ENCODE measurements at places on chromosomes 2 and 18.

- no peak for DNase-seq
Measured at GRCh38 chr2:78540255-78540654, 485.2 kb upstream of the REG3G start.

- DNase-seq: no peak
Measured at GRCh38 chr2:19228715-19229114, 129.7 kb downstream of the OSR1 start.

DNA sequence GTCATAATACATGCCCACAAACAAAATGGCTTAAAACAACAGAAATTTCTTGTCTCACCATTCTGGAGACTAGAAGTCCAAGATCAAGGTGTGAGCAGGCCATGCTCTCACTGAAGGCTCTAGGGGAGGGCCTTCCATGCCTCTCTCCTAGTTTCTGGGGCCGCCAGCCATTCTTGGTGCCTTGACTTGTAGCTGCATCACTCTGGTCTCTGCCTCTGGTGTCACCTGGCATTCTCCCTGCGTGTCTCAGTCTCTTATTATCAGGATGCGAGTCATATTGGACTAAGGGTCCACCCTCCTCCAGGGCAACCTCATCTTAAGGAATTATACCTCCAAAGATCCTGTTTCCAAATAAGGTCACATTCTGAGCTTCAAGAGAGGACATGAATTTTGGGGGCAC is 76.1 kb downstream of the KCNF1 start:
- DNase-seq: no peak

DNA sequence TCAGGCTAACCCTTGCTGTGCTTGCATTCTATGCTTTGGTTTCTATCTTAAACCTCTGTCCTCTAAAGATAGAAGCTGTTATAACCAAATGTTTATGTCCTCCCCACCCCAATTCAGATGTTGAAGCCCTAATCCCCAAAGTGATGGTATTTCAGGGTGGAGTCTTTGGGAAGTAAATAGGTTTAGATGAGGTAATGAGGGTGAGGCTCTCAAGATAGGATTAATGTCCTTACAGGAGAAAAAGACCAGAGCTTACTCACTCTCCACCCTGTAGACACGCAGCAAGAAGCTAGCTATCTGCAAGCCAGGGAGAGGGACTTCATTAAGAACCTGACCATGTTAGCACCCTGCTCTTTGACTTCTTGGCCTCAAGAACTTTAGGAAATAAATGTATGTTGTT is 362.5 kb downstream of the ERBB4 start:
- no peak for DNase-seq

DNA sequence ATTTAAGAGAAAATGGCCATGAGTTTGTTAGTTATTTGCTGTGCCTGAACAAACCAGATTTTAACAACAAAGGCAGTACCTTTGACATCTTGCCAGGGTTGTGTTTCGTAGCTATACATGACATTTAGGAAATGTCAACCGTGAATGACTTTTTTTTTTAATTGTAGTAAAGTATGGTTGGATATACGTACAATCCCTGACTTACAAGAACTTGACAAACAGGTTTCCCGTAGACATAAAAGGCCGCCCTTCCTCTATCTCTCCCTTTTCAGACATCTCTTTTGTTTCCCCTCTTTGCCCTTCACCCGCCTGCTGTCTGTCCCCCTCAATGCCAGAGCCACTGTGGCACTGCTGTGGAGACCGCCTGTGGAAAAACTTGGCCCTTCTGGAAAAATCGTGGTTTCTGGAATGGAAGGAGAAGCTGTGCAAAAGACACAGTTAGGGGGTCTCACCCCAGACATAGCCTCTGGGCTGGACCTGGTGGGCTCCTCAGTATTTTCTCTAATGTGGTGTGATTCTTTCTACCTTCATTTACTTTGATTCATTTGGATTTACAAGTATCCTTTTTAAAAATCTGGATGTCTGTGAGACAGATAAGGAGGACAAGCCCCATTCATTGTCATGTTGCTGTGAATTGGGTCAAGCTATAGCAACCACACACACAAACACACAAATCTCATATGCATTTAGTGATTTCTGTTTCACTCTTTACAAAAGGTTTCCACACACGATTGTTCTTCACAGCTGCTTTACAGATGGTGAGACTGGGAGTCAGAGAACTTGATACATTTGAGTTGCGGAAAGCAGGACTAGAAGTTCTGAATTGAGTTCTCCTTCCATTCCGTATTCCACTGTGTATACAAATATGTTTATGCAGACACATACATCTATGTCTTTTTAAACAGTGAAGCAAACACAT is 48.6 kb downstream of the SPATS2L start:
- no peak for DNase-seq

DNA sequence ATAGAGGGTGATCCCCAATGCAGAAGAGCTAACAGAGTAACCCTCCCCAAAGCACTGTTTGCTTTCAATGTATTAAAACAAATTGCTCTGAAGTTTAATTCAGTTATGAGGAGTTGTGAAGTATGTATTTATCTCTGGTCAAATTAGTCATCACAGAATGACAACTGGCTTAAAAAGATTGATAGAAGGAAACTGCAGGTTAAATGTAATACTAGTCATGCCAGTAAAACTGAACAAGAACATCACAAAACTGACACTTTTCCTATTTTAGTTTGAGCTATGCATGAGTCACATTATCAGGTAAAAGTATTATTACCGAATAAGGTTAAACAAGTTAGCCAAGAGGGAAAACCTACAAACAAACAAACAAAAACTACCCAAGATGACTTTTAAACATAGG is 99.0 kb upstream of the ACVR1C start:
- DNase-seq: no peak

DNA sequence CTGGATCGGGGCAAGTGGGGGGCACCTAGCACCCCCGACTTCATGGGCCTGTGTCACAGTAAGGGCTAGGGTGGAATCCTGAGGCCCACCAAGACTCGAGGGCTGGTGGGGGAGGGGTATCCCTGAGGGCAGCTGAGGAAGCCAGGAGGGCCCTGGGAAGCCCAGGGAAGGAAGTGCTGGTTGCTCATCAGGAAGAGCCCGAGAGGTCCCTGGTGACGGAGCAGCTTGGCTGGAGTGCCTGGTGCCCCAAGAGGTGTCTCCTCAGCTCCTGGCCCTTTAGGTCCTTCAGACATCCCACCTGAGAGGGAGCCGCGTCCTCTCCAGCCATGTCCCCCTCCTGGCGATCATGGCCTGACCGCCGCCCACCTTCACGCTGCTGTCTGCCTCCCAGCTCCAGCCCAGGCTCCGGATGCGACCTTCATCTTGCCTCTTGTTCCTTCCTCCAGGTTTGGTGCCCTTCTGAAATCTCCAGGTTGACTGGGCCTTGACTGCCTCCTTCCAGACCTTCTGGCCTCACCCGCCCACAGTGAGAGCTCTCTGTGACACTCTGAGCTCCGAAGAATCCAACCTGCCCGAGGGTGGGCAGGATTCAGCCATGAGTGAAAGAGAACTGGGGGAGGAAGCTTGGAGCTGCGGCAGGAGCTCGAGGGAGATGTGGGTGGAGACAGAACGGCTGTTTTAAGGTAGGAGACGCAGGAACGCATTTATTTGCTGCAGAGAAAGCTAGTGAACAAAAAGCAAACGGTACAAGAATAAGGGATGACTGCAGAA is 42.7 kb upstream of the SEMA4C start:
- DNase-seq: no peak

- DNase-seq: no peak
Measured at GRCh38 chr2:234954551-234954992, 2.8 kb downstream of the SH3BP4 start.

DNA sequence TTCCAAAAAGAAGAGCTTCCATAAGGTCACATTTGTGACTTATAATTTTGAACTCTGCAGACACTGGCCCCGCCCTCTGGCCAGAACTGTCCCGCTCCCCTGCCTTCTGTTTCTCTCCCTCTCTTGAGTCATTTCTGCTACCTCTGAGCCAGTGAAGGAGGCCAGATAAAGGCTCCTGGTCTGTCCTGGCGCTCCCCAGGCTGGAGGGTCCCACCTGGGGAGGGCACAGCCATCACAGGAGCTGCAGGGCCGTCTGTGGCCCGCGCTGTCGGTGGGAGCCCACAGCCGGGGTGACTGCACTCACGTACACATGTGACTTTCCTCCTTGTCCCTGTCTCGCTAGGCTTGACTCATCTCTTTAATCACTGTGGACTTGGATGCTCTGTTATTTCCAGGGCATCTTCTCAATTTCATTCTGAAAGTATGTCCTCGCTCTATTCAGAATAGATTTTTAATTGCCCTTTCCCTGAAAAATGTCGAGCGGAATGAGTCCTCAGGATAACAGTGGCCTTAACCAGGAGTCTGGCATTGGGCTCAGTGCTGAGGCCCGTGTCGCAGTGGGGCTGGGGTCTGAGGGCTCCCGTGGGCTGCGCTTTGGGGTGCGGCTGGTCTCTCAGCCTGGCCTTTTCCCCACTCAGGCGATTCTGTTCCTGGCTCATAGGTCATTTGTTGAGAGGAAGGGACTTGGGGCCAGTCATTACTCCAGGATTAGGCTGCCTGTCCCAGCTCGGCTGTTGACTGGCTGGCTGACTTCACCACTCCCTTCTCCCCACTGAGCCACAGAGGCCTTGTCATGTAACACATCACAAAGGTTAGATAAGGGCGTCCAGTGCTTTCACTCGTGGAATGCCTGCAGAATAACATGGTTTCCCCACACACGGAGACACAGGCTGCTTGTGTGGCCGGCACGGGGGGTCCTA is 34.5 kb downstream of the KLHL29 start:
- DNase-seq: no peak

DNA sequence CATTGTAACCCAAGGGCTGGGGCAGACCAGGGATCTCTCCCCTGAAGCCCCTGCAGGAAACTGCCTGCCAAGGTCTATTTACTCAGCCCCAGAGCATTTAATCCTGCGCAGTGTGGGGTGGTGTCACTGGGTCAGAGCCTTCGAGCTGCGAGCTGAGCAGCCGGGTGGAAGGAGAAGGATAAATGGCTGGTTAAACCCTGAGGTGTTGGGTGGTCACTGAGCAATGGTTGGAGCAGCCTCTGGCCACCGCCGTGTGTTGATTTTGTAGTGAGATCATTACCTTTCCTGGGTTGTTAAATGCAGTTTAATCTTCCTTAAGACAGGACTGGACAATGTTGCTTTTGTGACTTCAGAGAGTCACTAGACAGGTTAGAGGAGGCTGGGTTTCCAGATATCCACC is 98.1 kb downstream of the SETBP1 start:
- DNase-seq: no peak

- no peak for DNase-seq
Measured at GRCh38 chr2:239518286-239519088, 117.7 kb upstream of the HDAC4 start.

DNA sequence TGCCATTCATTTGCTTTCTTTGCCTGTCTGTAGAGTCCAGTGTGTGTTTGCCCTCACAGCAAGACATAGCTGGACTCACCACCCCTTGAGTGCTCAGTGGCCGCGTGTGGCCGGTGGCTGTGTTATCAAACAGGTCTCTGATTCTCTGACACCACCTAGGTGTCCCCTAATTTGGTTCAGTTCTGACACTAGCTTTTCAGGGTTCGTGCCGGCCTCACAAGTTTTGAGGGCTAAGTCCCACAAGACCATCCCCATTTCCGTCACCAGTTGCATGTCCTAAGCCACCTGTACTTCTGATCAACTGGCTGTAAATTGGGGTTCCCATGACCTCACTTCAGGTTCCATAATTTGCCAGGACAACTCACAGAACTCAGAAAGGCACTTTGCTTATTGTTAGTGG is 23.5 kb downstream of the NCK2 start:
- no peak for DNase-seq

DNA sequence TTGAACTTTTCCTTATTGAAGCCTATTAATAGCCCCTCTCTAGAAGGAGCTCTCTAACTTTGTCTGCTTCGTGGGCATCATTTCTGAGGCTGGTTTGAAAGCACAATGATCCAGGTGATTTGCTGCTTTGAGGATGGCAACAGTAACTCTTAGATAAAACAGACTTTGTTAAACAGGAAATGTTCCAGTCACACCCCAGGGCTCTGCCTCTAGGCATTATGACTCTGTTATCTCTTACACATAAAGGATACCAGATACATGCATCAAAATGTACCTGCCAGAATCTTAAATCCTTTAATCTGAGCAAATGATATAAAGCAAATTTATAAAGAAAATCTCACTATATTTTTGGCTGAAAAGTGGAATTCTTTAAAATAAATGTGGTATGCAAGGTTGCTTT is 52.3 kb downstream of the GAD1 start:
- DNase-seq: no peak

DNA sequence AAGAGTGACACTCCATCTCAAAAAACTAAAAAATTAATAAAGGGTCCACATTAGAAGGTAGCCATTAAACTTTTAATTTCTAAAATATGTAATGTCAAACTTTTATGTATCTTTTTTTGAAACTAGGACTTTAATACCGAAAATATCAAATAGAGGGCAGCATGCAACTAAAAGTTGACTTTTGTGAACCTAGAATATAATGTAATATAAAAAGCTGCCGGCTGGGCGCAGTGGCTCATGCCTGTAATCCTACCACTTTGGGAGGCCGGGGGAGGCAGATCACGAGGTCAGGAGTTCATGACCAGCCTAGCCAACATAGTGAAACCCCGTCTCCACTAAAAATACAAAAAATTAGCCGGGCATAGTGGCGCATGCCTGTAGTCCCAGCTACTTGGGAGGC is 62.8 kb downstream of the INO80D start:
- no peak for DNase-seq

GRCh38 chr2:202124286-202124685 is 51.2 kb downstream of the KIAA2012 start:
- DNase-seq: no peak

DNA sequence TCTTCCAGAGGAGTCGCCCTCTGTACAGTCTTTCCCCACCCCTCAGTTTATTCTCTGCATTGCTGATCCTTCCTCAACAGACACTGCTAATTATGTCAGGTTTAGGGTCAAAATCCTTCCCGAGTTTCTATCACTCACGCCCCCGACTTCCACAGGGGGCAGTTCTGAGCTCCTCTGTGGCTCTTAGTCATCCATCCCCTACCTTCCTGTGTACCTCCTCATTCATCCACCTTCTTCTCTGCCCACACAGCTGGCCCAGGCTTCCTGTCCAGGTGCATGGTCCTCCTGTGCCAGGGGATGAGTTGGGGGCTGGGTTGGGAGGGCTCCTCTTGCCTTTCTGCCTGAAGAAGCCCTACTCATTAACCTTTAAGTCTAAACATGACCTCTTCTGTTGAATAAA is 202.9 kb downstream of the ARL4C start:
- DNase-seq: no peak
